HCEC 1CT (cell line): ENCODE measurements at places on chromosomes 2 and 18.

DNA sequence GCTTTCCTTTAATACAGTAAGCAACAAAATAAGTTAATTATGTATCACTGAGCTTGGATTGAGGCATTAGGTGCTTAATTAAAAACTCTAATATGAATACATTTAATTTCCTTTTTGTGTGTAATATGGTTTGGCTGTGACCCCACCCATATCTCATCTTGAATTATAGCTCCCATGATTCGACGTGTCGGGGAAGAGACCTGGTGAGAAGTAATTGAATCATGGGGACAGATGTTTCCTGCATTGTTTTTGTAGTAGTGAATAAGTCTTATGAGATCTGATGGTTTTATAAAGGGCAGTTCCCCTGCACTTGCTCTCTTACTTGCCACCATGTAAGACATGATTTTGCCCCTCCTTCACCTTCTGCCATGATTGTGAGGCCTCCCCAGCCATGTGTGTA is 325.4 kb upstream of the CDH7 start:
- DNase-seq, result no peak

- peak; percentile 40 for DNase-seq
Measured at GRCh38 chr2:158412206-158412605, 44.3 kb downstream of the CCDC148 start.

DNA sequence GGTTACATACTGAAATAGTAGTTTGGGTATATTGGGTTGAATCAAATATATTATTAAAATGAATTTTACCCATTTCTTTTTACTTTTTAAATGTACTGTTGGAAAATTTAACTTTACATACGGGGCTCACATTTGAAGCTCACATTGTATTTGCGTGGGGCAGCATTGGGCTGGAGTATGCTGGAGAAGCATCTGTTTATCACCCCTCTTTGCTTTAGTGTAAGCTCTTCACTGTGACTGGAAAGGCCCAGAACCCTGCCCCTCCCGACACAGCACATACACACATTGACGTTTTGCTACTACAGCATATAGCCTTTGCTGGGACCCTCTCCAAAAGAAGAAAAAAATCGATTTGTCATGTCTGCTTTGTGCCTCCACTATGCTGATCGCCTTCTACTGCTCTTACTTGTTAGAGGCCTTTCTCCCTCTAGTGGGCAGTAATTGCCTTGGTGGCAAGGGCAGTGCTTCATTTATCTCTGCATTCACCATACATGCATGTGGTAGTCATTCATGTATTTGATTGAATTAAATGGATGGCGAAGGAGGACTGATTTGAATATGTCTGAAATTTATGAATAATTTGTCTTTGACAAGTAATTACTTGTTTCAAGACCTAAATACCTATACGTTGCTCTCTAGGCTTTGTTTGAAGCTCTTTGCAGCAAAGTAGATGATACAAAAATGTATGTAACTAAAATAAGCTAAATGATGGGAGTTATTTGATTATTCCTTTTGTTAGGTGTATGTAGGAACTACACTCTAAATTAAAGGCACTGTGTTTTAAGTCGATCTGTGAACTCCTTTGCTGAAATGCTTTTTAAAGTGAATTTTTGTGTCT is 37.4 kb downstream of the VAPA start:
- peak; percentile 68 for DNase-seq

DNA sequence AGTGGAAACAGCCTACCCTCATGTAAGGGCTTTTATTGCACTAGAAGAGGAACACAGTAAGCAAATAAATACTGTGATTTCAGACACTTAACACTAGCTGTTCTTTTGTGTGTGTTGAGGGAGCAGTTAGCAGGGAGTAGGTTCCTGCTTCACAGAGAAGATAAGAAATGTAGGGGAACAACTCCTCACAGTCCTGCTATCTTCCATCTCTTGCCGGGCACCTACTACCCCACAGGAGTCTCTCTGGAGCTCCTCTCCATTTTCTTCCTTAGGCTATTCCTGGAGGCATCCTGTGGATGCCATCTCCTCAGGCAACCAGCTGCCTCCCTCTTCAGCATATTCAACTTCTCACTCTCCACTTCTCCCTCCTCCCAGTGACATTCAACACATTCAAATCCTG is 145.0 kb downstream of the SRBD1 start:
- no peak for DNase-seq

DNA sequence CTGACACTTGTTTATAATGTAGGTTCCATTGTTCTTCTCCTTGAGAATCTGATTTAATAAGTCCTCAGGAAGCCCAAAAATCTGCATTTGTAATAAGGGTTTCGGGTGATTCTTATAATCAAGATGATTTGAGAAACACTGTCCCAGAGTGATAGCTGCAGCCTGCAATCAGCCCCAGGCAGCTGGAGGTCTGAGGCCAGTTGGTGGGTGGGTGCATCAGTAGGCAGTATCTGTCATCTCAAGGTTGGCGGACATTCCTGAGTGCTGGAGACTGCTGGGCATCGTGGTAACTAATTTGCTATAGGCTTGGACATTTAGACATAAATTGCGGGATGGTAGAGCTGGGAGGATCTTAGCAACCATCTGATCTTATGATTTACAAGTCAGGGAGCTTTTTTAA is 2.7 kb upstream of the IL18RAP start:
- DNase-seq, result no peak

- no peak for DNase-seq
Measured at GRCh38 chr18:36382854-36383253, 85.3 kb downstream of the FHOD3 start.

GRCh38 chr18:69622184-69622583 is 221.5 kb downstream of the DOK6 start:
- no peak for DNase-seq

GRCh38 chr2:190545093-190545492 is 10.6 kb upstream of the NEMP2 start:
- DNase-seq, result peak; percentile 8

DNA sequence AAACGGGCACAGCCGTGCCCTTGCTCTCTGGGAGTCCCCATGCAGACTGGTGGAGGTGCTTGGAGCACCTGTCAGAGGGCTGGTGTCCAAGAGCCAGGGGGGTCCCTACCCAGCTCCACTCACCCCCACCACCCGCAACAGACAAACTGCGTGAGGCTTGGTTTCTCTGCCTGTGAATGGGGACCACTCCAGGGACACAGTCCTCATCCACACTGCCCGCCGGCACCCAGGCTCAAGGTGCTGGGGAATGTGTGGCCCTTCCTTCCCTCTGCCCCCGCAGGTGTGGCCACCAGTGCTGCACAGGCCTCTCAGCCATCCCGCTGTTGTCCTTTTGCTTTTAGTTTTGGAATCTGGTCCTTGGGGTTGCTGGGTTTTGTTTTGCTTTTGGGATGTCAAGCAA is 136.5 kb upstream of the ZNF236 start:
- DNase-seq, result no peak

GRCh38 chr18:48607056-48607984 is 68.5 kb downstream of the CTIF start:
- DNase-seq, result peak; percentile 89

DNA sequence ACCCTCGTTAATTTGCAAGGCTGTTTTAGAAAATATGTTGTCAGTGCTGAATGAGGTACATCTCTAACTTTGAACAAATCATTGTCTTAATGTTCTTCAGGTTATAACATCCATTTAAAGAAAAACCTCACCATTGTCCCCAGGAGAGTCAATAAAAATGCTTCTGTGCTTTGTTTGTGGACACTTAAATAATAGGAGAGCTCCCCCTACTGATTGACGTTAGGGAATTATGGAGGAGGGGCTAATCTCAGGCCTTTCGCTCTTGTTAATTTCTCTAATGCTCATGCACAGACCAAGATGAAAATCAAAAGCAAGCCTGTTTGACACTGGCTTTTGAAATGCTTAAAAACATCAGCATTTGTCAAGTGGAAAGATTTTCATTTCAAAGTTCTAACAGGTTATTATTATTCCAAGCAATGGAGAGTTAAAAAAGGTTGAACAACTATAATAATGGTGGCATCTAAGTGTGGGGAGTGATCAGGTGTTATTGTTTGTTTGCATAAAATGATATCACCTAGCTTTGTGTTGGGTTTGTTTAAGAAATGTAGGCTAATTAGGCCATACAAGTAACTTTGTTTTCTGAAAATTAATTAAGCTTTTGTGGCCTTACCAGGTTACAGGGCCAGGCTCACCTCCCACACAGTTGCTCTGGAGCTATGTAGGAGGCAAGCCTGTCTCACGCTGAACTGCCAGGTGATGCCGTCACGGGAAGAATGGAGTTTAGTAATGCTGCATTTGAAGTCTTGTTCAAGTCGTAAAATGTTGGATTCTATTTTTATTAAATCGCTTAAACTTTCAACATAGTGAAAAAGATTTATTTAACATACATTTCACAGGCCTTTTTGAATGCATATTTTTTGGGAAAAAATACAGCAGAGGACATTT is 51.7 kb upstream of the SMIM21 start:
- peak; percentile 62 for DNase-seq

DNA sequence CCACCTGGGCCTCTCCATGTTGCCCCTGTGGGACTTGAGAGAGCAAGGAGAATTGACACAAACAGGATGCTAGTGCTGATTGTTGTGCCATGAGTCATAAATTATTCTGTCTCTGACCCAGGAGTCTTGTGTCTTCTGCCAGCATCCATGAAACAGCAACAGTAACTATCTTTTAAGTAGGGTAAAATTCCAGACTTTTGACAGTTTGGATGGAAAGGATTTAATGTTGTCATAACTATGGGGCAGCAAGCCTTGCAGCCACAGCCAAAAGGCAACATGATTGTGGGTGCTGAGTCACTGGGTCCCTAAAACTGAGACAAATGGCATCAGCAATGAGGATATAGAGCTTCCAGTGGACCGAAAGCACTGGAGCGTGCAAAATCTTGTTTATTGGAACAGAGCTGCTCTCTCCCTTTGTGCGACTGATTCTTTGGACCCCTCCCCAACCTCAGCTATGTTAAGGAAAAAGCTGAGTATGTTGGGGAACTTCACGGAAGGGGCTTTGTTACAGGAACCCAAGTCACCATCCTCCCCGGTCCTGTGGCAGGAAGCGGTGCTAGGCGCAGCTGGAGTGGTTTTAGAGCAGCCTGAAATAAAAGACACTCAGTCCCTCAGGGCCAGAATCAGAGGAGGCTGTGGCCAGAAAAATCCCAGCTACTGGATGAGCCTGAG is 9.6 kb upstream of the ITPRIPL1 start:
- DNase-seq, result peak; percentile 76

- DNase-seq, result no peak
Measured at GRCh38 chr2:112198780-112199179, 56.1 kb downstream of the ZC3H8 start.

DNA sequence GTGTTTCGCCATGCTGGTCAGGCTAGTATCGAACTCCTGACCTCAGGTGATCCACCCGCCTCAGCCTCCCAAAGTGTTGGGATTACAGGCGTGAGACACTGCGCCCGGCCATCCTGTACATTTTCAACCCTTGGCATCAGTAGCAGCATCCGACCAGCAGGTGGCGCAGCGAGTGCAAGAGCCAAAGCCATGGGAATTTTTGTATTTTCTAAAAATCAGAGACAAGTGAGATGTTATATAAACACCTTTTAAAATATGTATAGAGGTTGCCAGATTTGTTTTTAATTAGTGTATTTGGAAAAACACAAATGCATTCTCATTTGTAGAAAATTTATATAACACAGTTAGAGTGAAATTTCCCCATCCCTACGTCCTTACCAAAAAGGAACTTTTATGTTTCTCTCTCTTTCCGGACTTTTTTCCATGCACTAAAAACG is 36.8 kb downstream of the MOGAT1 start:
- DNase-seq, result peak; percentile 69

GRCh38 chr2:239378918-239379640 is 21.7 kb downstream of the HDAC4 start:
- DNase-seq, result no peak

DNA sequence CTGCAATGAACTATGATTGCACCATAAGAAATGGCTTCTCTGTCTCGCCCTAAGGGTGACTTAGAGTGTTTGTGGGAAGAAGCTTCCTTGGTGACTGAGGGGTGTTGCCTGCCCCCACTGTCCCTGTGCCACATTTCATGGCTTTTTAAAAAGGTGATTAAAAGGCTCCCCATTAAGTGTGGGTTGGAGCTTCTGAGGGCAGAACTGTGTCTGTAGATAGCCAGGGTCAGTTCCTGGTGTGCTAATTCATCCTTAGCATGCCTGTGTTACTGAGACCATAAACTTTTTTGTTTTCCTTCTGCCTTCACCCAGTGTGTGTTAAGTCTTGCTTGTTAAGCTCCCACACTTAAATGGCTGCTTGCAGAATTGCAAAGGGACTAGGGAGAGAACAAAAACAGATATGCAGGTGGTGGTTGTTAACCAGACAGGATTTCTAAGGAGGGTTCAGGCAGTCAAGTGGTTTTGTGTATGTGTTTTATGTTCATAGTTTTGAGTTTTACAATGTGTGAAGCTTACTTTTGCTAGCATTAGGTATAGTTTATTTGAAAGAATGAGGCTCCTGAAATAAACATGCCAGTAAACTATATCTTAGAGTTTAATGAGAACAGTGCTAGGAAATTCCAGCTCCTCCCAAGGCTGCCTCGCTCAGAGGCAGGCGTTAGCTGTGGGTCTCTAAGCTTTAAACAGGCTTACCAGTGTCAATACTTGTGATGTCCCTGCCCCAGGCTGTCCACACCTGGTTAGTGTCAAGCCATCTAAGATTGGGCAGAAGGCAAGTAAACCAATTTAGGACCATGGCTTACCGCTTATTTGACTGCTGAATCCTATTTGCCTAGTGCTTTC is 14.5 kb downstream of the CERS6 start:
- no peak for DNase-seq

GRCh38 chr2:179843541-179843940 is 17.9 kb downstream of the ZNF385B start:
- no peak for DNase-seq

DNA sequence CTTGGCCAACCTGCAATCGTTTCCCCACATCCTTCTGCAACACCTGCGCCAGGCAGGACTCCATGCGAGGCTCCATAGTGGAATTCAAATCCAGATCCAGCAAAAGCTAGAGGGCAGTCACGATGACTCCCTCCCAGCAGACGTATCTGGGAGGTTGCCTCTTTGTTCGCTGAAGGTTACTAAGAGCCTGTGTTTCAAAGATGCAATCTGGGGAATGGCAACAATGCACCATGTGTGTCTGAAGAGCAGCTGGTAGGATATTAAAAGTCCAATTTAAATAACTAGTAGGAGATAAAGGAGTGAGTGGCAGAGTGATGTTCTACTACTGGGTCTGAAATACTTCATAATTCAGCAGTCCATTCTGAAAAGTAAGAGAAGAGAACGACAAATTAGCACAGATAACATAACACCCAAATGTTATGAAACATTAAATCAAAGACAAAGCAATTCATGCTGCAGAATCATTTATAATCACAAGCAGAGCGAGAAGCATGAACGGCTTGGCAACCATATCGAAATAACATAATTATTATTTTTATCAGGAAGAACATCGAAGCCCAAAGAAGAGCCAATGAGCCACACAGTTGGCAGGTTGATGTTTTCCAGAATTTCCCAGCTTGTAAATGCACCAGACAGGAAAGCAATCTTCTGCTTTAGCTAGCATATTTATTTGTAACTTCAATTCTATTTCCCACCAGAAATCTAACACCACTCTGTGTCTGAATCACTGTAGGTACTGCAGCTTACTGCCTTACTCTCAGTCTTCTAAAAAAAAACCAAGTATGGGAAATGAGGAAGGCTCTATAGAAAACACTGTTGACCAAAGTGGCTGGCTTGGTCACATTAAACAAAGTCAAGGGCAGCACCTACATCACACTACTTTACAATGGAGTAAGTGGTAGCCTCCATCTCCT is 43.2 kb downstream of the CLASP1 start:
- DNase-seq, result no peak

- DNase-seq, result no peak
Measured at GRCh38 chr2:221529177-221529942, 42.7 kb downstream of the EPHA4 start.

- DNase-seq, result no peak
Measured at GRCh38 chr2:2762166-2762908, 431.3 kb upstream of the MYT1L start.
